ENCODE measurements at places on chromosomes 16 and 17.

DNA sequence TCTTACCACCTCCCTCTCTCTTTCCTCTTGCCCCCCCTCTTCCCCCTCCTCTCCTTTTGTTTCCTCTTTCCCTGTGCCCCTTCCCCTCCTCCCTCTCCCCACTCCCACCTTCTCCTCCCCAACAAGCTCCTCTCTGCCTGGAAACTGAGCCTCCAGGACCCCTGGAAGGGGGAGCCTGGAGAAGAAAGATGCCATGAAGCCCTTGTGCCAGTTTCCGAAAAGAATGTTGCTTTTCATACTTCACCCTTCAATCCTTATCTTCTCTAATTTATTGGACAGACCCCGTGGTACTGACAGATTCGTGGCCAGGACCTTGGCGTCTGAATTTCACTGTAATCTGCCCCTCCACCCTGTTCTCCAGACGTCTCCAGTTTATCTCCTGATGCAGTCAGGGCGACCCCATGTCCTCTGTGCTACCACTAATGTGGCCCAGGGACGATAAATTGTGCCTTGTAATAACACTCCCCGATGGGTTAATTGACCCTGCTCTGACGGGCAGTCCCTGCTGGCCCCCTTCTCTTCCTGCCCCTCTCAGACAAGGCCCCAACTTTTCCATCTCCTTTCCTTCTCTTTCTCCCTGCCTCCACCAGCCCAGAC lies 138.4 kb upstream of the GSE1 start:
- DNase-seq, result no peak

GRCh38 chr16:26532456-26532855 lies 534.3 kb upstream of the C16orf82 start:
- no peak for DNase-seq

GRCh38 chr16:85164838-85165516 lies 52.7 kb upstream of the CIBAR2 start:
- DNase-seq, result no peak

DNA sequence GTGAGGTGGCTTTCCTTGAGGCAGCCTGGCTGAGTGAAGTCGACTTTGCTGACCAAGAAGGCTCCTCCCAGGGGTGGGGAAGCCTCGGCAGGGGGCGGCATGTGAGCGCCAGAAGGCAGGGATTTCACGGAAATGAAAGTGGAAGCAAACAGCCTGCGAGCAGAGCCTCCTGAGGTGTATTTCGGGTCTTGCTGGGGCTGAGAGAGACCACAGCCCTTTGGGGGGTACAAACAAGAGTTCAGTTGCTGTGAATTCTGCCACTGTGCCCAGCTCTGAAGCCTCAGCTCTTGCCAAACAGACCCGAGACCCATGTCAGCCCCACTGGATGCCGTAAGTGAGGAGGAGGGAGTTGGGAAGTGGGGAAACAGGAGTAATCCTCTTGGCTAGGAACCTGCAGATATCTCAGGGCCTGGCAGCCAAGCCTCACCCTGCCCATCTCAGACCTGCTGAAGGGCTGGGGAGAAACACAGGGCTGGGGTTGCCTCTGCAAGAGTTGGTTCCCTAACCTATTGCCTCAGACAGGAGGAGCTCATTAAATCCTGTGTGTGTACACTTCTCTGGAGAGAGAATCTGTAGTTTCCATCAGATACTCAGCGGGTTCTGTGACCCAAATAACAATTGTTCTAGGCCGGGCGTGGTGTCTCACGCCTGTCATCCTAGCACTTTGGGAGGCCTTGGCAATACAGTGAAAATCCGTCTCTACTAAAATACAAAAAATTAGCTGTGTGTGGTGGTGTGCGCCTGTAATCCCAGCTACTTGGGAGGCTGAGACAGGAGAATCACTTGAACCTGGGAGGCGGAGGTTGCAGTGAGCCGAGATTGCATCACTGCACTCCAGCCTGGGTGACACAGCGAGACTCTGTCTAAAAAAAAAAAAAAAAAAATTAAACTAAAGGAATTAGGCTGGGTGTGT lies at the start of gene IFI35:
TSS of gene IFI35 (plus strand) at position 146 of the 913 bp plus-strand sequence. CDS start at position 310, 164 bp downstream.
- peak; percentile 89 for DNase-seq

GRCh38 chr17:2906901-2907300 lies 110.7 kb downstream of the RAP1GAP2 start:
- DNase-seq, result no peak

DNA sequence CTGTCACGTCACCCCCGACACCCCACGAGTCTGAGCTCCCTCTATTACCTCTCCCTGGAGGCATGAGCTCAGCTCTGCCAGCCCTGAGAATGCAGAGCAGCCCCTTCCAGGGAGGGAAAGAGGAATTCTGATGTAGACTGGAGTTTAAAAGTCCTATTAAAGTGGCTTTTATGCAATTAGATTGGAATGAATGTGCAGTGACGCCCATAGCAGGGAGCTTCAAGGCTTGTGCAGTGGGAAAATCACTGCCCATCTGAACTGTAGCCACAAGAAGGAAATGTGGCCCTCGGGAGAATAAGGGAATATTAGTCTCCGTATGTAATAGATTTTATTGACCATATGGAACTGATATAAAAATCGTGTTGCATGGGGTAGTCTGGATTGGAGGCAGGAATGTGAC lies 66.9 kb downstream of the ZNF423 start:
- no peak for DNase-seq

- peak; percentile 24 for DNase-seq
Observed at GRCh38 chr16:53537626-53538025, 34.6 kb upstream of the AKTIP start.

- DNase-seq, result no peak
Observed at GRCh38 chr17:28326114-28326513, 7.1 kb downstream of the TMEM97 start.

DNA sequence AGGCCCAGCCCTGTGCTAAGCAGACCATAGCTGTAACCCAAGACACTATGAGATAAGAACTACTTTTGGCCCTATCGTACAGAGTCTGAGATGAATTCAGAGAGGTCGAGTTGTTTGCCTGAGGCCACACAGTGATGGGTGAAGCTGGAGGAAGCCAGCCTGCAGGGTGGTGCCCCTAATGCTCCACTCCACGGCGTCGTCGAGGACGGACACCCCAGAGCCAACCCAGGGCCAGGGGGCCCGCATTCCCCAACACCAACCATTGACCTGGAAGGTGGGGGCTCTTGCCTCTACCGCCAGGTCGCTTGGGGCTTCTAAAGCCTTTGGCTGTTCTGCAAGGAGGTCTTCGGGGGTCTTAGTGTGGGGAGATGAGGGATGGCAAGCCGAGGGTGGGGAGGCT lies 84.1 kb downstream of the IRF8 start:
- DNase-seq, result no peak

GRCh38 chr16:64470916-64471315 lies 650.9 kb downstream of the CDH11 start:
- DNase-seq, result no peak

- DNase-seq, result no peak
Observed at GRCh38 chr16:49919327-49919726, 63.4 kb upstream of the ZNF423 start.

GRCh38 chr17:22692066-22692805 lies 999.9 kb downstream of the KCNJ18 start:
- DNase-seq, result no peak

DNA sequence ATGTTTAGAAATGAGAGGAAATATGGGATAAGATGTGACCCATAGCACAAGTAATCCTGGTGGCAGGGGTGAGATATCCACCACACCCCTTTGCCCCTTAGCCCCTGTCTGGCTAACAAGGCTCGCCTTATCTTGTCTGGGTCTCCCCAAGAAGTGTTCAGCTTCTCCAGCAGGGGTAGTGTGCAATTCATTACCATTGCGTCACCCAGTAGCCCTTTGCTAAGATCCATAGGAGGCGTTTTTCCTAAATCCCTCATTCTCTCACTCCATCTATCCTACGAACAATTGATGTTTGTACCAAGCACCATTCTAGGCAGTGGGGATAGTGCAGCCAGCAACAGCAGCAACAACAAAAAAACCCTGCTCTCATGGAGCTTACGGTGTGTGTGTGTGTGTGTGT lies 30.8 kb downstream of the CCDC42 start:
- no peak for DNase-seq

DNA sequence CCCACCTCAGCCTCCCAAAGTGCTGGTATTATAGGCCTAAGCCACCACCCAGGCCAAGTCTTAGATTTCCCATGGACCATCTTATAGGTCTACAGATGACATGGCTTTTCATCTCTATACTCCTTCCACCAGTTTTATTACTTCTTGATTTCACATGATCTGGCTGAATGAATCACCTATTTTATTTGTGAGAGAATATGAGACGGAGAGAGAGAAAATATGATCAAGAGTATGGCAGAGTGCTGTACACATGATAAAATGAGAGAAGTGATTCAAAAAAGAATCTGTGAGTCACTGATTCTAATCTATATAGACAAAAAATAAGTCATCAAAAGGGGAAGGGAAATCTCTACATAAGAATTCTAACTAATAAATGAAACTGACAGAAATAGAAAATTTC lies 13.7 kb downstream of the ACSM1 start:
- DNase-seq, result no peak

DNA sequence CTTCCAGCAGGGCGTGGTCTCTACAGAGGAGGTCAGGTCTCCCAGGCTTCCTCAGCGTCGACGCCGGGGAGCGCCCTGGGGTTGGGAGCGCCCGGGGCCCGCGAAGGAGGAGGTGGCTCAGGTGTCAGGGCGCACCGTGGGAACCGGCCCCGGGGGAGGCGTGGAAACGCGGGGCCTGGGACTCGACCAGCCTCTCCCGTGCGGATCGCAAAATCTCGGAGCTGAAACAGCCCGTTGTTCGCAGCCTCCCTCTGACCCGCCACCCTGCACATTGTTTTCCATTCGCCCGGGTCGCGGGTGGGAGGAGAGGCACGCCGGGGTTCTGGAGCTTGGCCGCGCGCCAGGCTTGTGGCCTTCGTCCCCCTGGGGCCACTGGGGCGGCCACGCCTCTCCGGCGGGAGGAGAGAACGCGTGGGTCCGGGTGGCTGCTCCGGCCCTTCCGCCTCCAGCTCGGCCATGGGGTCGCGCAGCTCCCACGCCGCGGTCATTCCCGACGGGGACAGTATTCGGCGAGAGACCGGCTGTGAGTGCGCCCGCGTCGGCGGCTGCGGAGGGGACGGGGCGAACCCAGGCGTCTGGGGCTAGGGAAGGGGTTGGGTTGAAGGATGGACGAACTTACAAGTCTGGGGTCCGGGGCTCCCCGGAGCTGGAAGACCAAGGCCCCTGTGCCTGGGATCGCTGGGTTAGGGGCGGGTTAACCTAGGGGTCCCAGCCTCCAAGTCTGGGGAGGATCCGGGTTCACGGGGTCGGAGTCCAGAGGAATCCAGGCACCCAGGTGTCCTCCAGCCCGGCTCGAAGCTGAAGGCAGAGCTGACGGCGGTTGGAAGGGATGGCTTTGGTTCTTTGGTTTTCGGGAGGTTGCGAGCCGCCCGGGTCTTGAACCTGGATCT lies at the start of gene CHP2:
TSS of gene CHP2 (plus strand) at position 433 of the 890 bp plus-strand sequence. CDS start at position 457, 24 bp downstream.
- DNase-seq, result no peak

DNA sequence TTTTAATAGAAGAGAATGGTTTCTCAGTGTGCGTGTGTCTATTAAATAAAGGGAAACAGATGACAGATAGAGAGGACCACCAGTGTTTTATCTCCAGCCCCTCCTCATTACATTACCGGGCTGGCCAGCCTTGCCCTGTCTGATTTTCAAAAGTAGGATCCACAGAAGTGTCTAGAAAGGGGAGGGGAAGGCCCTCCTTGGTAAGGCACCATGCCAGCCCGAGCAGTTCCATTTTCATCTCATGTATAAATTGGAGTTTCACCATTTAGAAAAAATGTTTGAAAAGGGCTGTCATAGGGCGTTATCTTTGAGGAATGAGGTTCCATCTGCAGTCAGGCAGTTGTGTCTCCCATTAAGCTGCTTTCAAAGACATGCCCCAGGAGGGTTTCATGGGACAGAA lies 96.7 kb downstream of the SOCS1 start:
- DNase-seq, result no peak

- no peak for DNase-seq
Observed at GRCh38 chr16:11014136-11014535, 69.8 kb downstream of the CLEC16A start.

DNA sequence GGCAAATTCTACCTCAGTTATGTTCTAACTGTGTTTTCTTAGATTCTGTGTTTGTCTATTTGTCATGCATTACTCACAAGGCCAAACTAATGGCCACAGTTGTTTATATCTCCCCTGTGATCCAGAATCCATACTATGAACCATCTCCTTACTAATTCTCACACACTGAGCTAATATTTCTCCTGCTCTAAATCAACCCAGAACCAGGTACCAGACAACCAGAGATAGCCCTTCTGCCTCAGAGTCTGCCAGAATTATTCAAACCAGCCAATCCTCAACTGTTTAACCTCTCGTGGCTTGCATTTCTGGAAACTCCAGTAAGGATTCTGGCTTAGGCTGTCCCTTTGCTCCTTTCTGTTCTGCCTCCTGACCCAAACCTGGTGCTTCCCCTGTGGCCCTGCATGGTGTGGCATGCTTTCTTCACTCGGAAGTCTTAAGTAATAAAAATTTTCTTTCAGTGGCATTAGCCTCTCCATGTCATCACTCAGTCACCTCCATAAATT lies 59.4 kb downstream of the EFCAB5 start:
- no peak for DNase-seq

GRCh38 chr17:33832262-33832661 lies 422.8 kb upstream of the CCL2 start:
- no peak for DNase-seq

- DNase-seq, result no peak
Observed at GRCh38 chr17:5391678-5392077, 27.8 kb downstream of the NUP88 start.

DNA sequence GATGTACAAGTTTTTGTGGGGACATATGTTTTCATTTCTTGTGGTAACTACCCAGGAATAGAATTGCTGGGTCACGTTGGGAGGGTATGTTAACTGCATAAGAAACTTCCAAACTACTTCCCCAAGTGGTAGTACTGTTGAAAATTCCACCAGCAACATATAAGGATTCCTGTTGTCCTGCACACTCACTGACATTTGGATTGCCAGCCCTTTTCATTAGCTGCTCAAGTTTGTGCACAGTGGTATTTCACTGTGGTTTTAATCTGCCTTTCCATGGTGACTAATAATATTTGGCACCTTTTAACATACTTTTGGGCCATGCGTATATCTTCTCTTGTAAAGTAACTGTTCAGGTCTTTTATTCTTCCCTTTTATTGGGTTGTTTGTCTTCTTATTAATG lies 103.3 kb downstream of the GNAO1 start:
- no peak for DNase-seq

GRCh38 chr17:72271603-72272002 lies 150.8 kb downstream of the SOX9 start:
- DNase-seq, result no peak

- DNase-seq, result peak; percentile 25
Observed at GRCh38 chr17:39591958-39592954, 15.5 kb downstream of the NEUROD2 start.

DNA sequence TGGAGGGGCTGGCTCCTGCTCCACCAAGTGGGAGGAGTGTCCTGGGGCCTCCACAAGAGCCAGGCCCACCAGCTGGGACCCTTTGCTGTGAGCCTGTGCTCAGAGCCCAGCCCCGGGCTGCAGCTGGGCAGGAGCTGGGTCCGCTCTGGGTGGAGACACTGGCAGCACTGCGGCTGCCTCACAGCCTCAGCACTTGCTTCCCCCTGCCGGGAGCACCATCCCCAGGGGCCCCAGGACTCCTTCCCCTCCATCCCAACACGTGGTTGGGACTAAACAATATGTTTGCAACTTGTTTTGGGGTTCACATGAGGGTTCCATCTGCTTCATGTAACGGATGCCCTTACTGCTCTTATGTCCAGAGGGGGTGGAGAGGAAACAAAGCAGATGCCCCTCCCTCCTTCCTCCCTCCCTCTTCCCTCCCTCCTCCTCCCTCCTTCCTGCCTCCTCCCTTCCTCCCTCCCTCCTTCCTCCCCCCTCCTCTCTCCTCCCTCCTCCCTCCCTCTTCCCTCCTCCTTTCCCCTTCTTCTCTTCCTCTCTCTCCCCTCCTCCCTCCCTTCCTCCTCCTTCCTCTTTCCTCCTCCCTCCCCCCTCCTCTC lies 16.3 kb upstream of the CBFA2T3 start:
- DNase-seq, result no peak

GRCh38 chr16:27636453-27637240 lies 86.7 kb downstream of the KATNIP start:
- no peak for DNase-seq

All from CD4-positive, alpha-beta T cell treated with Interleukin-17A for 1 hour (primary cell).